ENCODE measurements at places on chromosomes 2 and 18. TPM values are rescaled to one million over a fixed set of nuclear protein-coding genes. Genes with fewer than 3 reads are reported as not detected.

PUS10 gene
- 8.5 TPM for total RNA-seq

LCT gene
- total RNA-seq: 0.13 TPM

COL4A3 gene
- total RNA-seq: not detected

ABI2 gene
- total RNA-seq: 101 TPM

VIL1 gene
- total RNA-seq: 0.44 TPM

SNORC gene
- 5.6 TPM for total RNA-seq

TUBB8B gene
- 1.4 TPM for total RNA-seq

GRCh38 chr2:128405981-128406613, 87.4 kb upstream of the HS6ST1 start:
- DNase-seq: no peak

GRCh38 chr18:9726936-9727335, 18.8 kb downstream of the RAB31 start:
- DNase-seq: no peak

- DNase-seq: no peak
Observed at GRCh38 chr2:118970396-118971135, 28.6 kb downstream of the MARCO start.

GRCh38 chr2:6994536-6995128, 77.4 kb downstream of the RNF144A start:
- DNase-seq: no peak

- no peak for DNase-seq
Observed at GRCh38 chr2:19723021-19723420, 178.8 kb downstream of the TTC32 start.

- peak; percentile 8 for DNase-seq
Observed at GRCh38 chr2:197107291-197108269, 181.1 kb upstream of the PGAP1 start.

DNA sequence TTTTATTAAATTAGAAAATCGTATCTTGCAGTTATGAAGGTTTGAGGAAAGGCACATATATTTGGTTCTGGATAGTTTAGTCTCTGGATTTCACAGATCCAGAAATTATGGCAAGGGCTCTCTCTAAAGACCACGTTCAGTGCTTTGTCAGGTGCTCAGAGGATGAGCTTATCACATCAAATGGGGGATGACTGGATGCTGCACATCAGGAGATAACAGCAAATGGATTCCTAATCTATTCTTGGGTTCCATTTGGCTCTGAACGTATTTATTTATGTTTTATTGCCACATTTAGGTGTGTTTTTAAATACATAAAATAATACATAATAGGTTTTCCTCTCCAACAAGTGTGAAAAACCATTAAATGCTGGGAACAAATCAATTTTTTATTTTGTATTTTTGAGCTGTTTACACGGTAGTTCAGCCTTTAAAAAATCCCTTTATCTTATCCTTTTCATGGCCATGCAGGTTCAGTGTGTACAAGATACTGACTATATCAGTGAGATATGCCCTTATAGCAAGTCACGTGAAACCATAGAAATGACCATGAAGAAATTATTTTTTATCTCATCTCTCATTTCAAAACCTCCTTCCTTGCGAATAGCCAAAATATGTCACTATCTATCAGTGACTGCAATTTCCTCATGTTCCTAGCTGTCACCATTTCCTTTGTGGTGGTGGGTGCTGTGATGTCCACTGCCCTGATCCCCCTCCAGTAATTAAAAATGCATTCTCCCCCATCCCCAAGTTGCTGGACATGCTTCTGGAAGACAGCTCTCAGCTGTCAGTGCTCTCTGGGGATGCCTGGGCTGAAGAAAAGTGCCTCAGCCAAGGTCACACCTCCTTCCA, 25.9 kb upstream of the CXCR4 start:
- DNase-seq: no peak

- DNase-seq: no peak
Observed at GRCh38 chr2:29627279-29627711, 294.1 kb downstream of the ALK start.

GRCh38 chr2:218003981-218004419, 1.2 kb upstream of the TNS1 start:
- DNase-seq: no peak

GRCh38 chr2:63875131-63875527, 33.4 kb downstream of the UGP2 start:
- DNase-seq: no peak

DNA sequence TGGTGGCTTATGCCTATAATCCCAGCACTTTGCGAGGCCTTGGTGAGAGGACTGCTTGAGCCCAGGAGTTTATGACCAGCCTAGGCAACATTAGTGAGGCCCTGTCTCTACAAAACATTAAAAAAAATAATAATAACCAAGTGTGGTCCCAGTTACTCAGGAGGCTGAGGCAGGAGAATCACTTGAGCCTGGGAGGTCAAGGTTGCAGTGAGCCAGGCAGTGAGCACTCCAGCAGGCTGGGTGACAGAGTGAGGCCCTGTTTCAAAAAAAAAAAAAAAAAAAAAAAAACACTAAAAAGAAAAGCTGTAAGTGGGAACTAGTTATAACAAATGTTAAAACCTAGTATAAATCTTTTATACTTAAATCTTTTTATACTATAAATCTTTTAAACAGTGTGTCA, 146.2 kb upstream of the ITGA4 start:
- DNase-seq: no peak

GRCh38 chr2:142769761-142770160, 107.7 kb upstream of the KYNU start:
- no peak for DNase-seq
